Stimulated activated CD8-positive, alpha-beta memory T cell treated with anti-CD3 and anti-CD28 coated beads, Interleukin-7, amount 100 ng/mL, for 4 hours (primary cell): ENCODE measurements at places on chromosomes 1 and 21.

- no peak for DNase-seq
Observed at GRCh38 chr1:200180821-200181220, 153.3 kb downstream of the NR5A2 start.

DNA sequence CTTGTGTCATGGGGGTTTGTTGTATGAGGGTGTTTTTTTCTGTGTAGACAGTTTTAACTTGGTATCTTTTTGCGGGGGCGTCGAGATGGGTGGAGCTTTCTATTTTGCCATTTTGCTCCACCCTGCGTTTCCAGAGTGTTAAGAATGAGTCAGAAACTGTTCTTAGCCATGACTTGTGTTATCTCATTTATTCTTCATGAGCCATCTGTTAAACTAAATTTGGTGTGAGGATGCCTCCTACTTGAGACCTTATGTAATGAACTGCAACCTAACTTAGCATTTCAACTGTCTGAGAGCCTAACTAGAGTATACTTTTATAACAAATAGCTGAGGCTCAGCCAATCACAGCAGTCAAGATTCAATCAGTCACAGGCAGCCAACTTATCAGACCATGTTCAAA is 1873.5 kb downstream of the NCAM2 start:
- no peak for DNase-seq

DNA sequence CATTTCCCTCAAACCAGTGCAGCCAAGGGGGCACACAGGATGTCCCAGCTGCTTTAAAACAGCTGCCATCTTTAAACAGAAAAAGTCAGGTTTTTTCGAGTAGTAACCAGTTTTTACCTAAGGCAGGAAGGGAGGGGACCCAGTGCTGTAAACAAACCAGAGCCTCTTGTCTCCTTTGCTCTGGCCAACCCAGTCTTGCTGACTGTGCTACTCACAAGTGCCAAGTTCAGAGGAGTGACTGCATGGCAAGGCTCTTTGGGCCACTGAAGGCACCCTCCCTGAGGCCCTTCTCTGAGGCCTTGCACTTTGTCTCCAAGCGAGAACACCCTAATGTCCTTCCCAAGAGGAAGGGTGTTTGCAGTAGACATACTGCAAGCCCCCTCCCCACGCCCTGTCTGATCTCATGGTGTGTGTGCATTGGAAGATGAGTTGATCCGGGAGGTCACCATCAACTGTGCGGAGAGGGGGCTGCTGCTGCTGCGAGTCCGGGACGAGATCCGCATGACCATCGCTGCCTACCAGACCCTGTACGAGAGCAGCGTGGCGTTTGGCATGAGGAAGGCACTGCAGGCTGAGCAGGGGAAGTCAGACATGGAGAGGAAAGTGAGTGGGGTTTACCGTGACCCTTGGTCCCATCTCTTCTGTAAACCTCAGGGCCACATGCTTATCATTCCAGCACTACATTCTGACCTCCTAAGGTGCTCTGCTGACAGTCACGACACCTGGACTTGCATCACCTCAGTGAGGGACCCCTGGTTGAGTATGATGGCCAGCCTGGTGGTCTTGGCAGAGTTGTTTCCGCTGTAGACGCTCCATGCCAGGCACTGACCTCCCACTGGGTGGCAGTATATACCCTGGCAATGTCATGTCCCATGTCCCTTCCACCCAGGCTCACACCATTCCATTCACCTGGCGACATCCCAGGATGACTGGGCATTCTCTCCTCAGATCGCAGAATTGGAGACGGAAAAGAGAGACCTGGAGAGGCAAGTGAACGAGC is 4.7 kb downstream of the DNALI1 start:
- peak; percentile 7 for DNase-seq

DNA sequence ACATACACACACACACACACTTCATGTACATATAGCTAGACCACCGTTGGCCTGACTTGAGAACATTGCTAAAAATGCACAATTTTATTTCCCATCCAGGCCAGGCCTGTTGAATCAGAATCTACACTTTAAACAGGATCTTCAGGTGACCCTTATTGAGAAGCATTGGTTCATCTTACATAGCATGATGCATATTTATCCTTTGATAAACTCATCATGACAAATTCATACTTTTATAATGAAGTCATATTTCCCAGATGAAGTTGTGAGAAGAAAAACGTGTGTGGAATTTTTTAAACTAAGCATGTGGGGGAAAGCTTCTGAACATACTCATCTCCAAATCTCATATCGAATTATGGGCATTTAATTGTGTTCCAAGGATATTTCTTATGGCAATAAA is 877.7 kb downstream of the MRPL39 start:
- no peak for DNase-seq

DNA sequence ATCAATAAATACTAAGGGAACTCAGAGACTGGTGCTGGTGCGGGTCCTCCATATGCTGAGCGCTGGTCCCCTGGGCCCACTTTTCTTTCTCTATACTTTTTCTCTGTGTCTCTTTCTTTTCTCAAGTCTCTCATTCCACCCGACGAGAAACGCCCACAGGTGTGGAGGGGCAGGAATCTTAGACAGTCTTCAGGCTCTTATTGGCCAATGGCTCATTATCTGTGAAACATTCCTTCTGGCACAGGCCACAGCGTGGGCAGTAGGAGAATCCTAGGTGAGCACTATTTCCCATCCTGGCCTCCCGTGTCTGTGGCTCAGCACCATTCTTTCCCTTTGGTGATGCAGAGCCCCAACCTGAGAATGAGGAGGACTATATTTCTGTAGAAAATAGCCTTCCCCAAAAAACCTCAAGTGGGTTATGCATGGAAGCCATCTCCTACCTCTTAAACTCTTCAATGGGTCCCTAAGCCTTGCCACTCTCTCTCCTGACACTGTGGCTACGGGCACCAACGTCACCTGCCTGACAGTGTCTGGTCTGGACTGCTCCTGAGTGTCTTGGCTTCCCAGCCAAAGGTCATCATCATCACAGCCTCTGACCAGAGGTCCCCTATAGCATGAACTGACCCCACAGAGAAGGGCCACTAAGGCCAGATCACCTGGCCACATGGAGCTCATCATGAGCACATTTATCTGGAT is 6.2 kb upstream of the SLAMF1 start:
- no peak for DNase-seq

- DNase-seq, result no peak
Observed at GRCh38 chr1:217561446-217561845, 69.4 kb downstream of the GPATCH2 start.

DNA sequence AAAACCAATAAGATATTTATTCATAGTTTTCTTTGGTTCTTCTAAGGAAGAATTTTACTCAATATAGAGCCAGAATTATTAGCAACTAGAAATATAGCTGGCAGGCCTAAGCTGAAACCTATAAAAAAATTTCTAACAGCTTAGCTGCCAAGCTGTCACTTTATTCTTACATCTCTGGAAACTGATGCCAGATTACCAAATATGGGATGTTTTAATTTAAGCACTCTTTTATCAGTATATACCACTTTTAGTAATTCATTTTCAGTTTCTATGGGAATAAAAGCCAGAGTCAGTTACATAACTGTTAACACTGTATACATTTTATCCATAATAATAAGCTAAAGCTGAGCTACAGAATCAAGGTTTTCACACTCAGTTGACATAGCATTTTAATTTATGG is 68.7 kb upstream of the MPC2 start:
- no peak for DNase-seq
